WTC11 (cell line): ENCODE measurements at places on chromosomes 5 and 9. TPM values are rescaled to one million over a fixed set of nuclear protein-coding genes. Genes with fewer than 3 reads are reported as not detected.

DNA sequence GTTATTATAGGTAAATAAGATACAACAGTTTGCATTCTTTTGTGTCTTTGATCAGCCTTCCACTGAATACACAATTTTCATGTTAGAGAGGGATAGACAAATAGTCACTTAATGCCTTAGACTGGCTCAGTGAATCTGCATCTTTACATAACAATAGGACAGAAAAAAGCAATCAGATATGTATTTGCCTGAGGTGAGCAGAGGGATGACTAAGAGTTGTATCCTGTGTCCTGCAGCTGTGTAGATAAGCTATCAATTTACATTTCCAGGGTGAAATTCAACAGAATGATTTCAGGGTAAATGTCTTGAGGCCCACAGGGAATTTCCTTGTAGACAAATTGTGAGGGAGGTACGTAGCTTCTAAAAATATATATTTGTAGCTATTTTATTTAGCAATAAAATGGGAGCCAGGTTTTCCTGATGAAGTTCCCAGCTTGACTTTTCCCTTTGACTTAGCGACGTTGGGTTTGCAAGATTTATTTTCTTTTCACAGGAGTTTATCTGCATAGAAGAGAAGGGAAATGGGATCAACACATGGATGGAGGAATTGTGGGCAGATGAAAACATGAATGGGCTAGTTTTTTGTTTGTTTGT, 586.1 kb upstream of the CDH6 start:
- 0 out of 2 replicates have a peak, but pooled peaks cover 2% of the 10 kb centered on the region for H3K4me1 ChIP-seq
- peaks cover 42% of the 10 kb centered on the region for H3K27me3 ChIP-seq
- peaks cover 7% of the 10 kb centered on the region; the same call in 1 of the 2 replicates for H3K36me3 ChIP-seq
- H3K4me3 ChIP-seq = no peak overlapping the region

Gene CYLC2
- not detected in 3 replicates for total RNA-seq

DNA sequence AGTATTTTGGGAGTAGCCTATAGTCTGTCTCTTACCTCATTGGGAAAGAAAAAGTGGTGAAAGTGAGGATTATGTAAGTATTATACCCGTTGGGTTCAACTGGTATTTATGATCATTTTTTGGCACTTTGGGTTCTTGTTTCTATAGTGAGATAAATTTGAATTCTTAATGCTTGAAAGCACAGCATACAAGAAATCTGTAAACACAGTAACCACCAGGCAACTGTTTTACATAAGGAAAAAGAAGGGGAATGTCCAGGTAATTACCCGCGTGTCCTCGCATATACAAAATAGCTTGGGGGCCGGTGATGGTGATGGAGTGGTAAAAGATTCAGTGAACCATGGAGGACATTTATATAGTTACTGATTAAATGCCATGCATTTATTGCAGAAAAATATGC, 60.5 kb downstream of the BASP1 start:
- peaks cover 32% of the 10 kb centered on the region for H3K4me1 ChIP-seq
- 0 out of 2 replicates have a peak overlapping the region, but pooled peaks have one; percentile 43 for H3K27ac ChIP-seq
- H3K36me3 ChIP-seq = peaks cover 19% of the 10 kb centered on the region
- H3K4me3 ChIP-seq = no peak overlapping the region
- H3K27me3 ChIP-seq = no peaks in the 10 kb centered on the region

DNA sequence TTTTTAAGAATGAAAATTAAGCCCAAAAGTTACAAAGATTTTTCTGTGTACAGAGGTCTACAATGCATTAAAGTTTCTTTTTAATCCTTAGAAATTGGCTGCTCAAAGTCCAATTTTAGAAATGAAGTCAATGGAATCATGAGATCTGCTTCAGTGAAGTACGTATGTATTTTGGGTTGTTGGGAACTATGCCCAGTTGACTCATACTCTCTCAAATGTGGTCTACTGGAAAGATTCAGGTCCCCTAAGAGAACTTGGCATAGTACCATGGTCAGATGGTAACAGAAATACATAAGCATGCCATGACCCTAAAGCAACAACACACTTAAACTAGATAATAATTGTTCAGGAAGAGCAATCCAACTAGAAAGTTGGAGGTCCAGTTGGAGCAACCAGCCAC, 23.0 kb downstream of the FBLL1 start:
- no peak overlapping the region for H3K27ac ChIP-seq
- H3K4me3 ChIP-seq = no peak overlapping the region
- no peak for DNase-seq
- peaks cover 60% of the 10 kb centered on the region for H3K36me3 ChIP-seq
- H3K27me3 ChIP-seq = no peaks in the 10 kb centered on the region

Gene LHX3
- total RNA-seq = 0.11 TPM in 1 of 3 replicates, not detected in the others

Gene SAPCD2
- 52.0 to 67.0 TPM (median 53.6 TPM) in 3 replicates for total RNA-seq

GRCh38 chr5:157336423-157336744, 70.5 kb downstream of the CYFIP2 start:
- H3K27ac ChIP-seq = no peak overlapping the region
- H3K4me3 ChIP-seq = no peak overlapping the region
- no peaks in the 10 kb centered on the region for H3K27me3 ChIP-seq
- H3K36me3 ChIP-seq = peaks cover 45% of the 10 kb centered on the region

DNA sequence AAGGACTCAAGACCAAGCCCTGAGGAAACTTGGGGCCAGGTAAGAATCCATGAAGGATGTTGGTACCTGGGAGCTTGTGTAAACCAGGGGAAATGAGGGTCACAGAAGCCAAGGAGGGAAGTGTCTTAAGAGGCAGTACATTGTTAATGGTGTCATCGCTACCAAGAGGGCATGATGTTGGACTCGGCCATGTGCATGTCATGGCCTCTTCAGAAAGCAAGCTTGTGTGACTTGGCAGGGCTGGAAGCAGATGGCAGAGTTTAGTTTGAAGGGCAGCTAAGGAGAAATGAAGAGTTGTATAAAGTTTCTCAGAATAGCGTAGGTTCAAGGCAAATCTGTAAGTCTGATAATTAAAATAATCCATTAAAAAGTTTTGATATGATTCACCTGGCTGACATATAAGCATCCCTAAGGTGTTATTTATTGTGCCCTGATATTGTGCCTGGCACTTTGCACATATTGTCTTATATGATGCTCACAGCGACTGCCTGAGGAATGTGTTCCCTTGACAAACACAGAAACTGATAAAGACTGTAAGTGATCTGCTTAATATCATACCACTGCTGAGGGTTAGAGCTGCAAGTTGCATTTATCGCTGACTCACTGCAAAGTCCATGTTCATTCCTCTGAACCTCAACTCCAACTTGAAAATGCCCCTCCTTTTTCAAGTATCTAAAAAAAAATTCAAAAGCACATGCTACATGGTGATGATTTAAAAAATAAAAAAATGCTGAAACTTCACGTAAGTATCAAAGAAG, 81.3 kb upstream of the PTPN3 start:
- no peaks in the 10 kb centered on the region; the same call in 1 of the 2 replicates for H3K36me3 ChIP-seq
- no peak for DNase-seq
- H3K27me3 ChIP-seq = no peaks in the 10 kb centered on the region
- no peak overlapping the region for H3K4me3 ChIP-seq

- H3K4me3 ChIP-seq = peak overlapping the region; percentile 70
- peaks cover 22% of the 10 kb centered on the region for H3K27me3 ChIP-seq
- peaks cover 3% of the 10 kb centered on the region; the same call in 1 of the 2 replicates for H3K36me3 ChIP-seq
- H3K27ac ChIP-seq = no peak overlapping the region
- peaks cover 25% of the 10 kb centered on the region for H3K4me1 ChIP-seq
These were observed 603 bp downstream of the TMEM268 start for GRCh38 chr9:114611516-114612271.

Gene PDE8B
- total RNA-seq = 0.31 to 0.62 TPM (median 0.53 TPM) in 3 replicates

DNA sequence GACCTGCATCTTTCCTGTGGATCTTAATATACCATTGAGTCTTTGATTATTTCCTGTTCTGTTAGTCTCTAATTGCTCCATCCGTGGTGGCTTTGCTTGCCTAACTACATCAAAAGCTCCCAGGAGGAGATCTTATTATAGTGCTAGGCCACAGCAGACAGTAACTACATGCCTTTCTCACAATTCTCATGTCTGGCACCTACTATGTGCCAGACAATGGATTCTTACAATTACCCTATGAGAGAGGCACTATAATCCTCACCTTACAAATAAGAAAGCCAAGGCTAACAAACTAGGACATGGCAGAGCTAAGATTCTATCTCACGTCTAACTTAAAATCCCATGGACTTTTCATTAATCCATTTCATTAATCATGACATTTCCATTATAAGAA, 70.3 kb upstream of the TARS1 start:
- no peaks in the 10 kb centered on the region for H3K36me3 ChIP-seq
- DNase-seq = no peak
- no peaks in the 10 kb centered on the region; the same call in 1 of the 2 replicates for H3K27me3 ChIP-seq
- H3K4me3 ChIP-seq = no peak overlapping the region
